ENCODE measurements at places on chromosomes 7 and 10. TPM values are rescaled to one million over a fixed set of nuclear protein-coding genes. Genes with fewer than 3 reads are reported as not detected.

SCIN gene
- 2.4 TPM for polyA plus RNA-seq

OR6V1 gene
- polyA plus RNA-seq: not detected

SPDYE9 gene
- polyA plus RNA-seq: not detected

AKR1B15 gene
- not detected for polyA plus RNA-seq

ZNF239 gene
- 2.2 TPM for polyA plus RNA-seq

USP6NL gene
- polyA plus RNA-seq: 4.9 TPM

POM121C gene
- polyA plus RNA-seq: 8.3 TPM

NEUROG3 gene
- not detected for polyA plus RNA-seq

FBXL13 gene
- polyA plus RNA-seq: 0.56 TPM

C7orf57 gene
- not detected for polyA plus RNA-seq

CCDC172 gene
- not detected for polyA plus RNA-seq

Data from adipose tissue (tissue), 3 donors.